ENCODE measurements at places on chromosomes 16 and 17.
A peak's percentile ranks its signal among the peaks of the same experiment; 100 is the strongest.

- DNase-seq, result no peak
Observed at GRCh38 chr17:41002814-41003213, 3.1 kb upstream of the KRTAP3-2 start.

GRCh38 chr16:67562918-67563707, 787 bp downstream of the CTCF start:
- DNase-seq, result peak; percentile 30

GRCh38 chr16:79151-80054, 1.4 kb downstream of the MPG start:
- no peak for DNase-seq

DNA sequence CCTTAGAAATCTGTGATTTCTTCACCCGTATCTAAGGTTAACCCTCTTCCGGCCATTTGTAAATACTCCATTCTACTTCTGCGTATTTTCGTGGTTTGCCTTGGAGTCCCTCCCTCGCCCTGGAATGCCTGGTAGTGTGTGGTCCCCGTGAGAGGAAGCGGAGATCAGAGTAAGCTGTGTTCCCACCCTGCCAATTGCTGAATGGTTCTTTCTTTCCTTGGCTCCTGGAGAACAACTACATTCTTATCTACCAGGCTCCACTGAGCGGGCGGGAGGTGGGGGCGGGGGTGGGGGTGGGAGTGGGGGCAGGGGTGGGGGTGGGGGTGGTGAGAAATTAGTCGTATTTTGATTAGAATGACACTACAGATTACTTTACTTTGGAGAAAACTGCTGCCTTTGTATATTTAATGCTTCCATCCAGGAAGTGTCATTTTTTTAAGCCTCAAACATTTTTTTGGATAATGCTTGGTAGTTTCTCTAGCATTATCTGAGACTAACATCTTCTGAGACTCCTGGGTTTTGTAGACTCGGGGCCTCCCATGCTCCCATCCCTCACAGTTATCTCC, 20.9 kb upstream of the FASN start:
- no peak for DNase-seq

DNA sequence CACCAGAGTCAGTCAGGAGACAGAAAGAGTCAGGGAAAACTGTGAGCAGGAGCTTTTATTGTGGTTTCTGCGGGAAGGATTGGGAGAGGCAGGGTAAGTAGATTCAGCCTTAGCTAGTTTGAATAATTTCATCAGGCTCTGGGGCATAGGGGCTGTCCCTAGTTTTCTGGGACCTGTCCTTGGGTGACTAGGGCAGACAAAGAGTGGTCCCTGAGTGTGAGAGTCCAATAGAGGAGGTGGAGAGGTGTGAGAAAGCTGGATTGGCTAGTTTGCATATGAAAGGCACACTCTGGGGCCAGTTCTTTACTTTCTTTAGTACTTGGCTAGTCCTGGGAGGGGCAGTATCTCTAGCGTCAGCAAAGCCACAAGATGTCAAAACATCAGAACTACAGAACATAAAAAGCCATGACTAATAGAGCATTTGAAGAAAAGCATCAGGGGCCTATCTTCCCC, 255.6 kb downstream of the HS3ST3A1 start:
- no peak for DNase-seq

- no peak for DNase-seq
Observed at GRCh38 chr16:49095539-49095938, 186.1 kb downstream of the CBLN1 start.

DNA sequence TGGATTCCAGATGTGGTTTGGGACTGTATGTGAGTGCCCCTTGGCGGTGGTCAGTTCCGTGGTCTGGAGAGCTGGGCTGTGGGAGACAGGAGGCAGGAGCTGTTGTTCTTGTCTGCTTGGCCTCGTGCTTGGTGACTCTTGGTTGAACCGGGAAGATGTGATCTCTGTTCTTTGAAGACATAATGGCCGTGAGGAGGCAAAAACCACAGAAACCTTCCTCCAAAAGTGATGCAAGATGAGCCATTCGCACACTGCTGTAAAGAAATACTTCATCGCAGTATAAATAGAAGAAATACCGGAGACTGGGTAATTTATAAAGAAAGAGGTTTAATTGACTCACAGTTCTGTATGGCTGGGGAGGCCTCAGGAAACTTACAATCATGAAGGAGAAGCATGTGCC, 128.8 kb downstream of the RAP1GAP2 start:
- no peak for DNase-seq

DNA sequence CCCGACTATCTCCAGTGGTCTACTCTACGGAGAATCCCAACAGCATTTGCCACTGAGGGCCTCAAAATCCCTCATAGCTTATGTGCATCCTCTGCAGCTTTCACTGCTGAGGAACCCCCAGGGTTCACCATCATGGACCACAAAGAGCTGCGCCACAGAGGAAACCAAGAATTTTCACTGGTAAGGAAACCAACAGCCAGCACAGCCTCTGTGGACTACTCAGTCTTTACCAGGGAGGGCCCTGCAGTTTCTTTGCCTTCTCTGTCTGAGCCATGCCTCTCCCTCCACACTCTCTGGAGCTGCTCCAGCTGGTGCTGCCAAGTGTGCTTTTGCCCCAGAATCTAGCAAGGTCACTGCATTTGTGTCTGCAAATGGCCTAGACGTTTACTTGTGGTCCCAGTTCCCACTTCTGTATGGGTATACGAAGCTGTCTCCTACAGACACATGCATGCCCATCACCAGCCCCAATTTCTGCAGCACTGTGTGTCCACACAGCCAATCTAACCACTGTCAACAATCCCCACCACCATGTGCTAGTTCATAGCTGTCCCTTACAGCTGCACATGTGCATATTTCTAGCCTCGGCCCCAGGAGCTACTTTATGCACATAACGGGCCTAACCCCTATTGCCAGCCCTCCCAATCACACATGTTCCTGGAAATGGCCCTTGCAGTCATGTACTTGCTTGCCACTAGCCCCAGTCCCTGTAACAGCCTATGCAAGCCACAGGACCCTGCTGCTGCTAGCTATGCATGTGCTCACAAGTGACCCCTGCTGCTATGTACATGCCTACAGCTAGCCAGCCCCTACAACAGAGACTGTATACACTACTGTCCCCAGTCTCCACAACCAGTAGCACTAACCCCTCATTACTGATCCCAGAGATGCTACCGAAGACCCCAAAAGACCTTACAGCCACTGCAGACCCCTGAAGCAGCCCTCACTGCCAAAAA, 1437.4 kb downstream of the CDH11 start:
- no peak for DNase-seq

GRCh38 chr16:56228476-56228875, 37.2 kb downstream of the GNAO1 start:
- no peak for DNase-seq

DNA sequence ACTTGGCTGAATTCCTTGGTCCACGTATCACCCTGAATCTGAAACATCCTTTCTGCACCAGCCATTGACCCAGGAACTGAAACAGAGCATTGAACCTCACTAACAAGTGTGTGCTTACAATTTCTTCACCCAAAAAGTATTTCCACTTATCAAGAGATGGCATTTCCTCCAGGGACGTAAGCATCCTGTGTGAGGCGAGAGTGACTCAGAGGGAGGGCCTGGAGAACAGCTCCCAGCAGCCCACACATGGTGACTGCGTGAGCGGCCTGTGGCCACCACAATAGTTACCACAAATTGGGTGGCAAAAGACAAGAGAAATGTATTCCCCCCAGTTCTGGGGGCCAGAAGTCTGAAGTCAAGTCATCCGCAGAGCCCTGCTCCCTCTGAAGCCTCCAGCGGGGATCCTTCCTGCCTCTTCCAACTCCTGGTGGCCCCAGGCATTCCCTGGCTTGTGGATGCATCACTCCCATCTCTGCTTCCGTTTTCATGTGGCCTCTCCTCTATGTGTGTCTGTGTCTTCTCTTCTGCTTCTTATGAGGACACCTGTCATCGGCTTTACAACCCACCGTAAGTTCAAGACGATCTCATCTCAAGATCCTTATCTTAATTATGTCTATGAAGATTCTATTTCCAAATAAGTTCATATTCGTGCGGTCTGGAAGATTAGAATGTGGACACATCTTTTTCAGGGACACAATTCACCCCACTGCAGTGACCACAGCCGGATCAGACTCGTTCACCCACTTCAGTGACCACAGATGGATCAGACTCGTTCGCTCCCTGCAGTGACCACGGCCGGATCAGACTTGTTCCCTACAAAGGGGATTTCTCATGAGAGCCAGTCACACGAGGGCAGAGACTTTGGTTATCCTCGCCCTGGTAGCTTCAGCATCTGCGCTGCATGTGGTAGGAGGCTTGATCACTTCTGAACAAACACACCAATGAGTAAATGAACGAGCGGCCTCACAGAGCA, 122.6 kb upstream of the FOXF1 start:
- DNase-seq, result no peak

- peak; percentile 28 for DNase-seq
Observed at GRCh38 chr17:78176548-78177025, 8.2 kb downstream of the SYNGR2 start.

- no peak for DNase-seq
Observed at GRCh38 chr17:40996829-40997228, 2.9 kb upstream of the KRTAP3-3 start.

DNA sequence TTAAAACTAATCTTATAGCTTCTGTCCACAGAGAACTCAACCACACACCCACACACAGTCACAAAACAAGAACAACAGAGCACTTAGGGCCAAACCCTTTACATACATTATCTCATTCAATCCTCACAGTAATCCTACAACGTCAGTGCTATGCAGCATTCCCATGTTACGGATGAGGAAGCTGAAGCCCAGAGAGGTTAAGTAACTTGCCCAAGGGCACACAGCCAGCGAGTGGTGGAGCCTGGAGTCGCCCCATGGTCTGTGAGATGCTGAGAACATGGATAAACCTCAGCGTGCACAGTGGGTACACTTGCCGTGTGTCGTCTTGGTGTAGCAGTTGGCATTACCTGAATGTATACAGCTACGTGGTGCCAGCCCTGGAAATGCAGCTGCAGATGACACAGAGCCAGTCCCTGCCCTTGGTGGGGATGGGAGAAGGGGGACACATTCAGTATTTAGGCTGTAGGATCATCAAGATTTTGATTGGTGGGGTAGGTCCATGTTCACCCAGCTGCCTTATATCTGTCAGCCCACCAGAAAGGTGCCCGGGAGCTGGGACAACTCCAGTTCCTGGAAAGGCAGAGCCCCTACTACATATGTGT, 177.0 kb downstream of the IRF8 start:
- DNase-seq, result no peak

DNA sequence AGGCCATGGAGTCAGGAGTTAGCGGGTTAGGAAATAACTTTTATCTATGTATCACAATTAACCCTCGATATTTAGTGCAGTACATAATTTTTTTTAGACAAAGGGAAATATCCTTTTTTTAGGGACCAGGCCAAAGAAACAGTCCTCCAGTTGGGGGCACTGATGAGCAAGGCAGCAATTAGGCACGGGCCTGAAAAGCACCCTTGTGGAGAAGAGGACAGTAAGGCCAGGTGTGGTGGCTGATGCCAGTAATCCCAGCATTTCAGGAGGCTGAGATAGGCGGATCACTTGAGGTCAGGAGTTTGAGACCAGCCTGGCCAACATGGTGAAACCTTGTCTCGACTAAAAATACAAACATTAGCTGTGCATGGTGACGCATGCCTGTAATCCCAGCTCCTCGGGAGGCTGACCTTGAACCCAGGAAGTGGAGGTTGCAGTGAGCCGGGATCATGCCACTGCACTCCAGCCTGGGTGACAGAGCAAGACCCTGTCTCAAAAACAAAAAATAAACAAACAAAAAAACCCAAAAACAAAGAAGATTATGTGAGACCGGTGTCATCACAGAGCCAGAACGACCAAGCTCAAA, 158.3 kb upstream of the NOL11 start:
- no peak for DNase-seq

GRCh38 chr16:67202956-67203493, 4.1 kb downstream of the ELMO3 start:
- no peak for DNase-seq

DNA sequence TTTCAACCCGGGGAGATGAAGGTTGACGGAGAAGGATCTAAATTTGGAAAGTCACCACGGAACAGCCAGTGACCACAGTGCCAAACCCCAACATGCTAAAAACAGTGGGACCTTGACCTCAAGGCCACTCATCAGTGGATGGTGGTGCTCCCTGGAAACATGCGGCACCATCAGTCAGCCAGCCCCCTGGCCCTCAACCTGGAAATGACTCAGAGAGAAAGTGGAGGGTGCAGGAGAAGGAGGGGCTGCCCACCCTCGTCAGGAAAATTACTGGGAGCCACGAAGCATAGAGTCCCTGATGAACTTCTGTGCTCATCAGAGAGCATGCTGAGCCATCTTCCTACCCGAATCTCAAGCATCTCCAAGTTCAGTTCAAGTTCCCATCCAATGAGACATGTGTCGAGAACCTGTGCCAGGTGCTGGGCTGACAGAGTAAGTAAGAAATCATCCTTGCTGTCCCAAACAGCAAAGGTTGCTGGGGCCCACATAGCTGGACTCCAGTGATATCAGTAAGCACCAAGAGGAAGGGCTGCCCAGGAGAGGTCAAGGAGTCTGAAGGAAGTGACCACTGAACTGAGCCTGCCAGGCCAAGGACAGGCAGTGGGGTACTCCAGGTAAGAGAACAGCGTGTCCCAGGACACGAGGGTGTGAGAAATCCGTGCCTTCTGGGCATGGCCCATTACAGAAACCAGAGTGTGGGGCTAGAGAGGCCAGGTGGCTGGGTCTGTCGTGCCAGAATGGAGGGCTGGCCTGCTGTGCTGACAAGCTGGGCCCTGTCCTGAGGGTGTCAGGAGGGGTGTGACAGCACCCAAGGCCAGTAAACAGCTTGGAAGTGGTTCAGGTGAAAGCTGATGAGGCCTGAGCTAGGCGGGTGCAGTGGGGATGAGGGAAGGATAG, 5.2 kb downstream of the PECAM1 start:
- DNase-seq, result no peak

- no peak for DNase-seq
Observed at GRCh38 chr16:85162478-85163277, 50.4 kb upstream of the CIBAR2 start.

DNA sequence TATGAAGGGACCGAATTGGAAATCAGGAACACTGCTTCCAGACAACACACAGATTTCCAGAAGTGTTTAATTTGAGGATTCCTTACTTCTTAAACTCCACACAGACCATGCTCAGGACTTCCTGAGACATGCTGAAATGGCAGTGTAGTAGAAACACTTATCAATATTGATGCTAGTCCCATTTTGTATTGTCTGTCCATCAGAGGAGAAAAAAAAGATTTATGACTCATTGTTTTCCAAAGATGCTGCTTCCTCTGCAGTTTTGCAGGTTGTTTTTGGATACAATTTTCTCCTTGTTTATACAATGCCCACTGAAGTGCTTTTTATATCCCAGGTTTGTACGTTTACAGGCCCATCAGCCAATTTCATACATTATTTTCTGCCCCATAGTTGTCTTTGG, 68.3 kb upstream of the TANC2 start:
- DNase-seq, result no peak

- DNase-seq, result peak; percentile 87
Observed at GRCh38 chr17:36936455-36937000, 747 bp upstream of the LHX1 start.

- DNase-seq, result no peak
Observed at GRCh38 chr17:67051155-67051538, 6.8 kb downstream of the CACNG1 start.

GRCh38 chr16:4307215-4308037, 8.4 kb upstream of the GLIS2 start:
- DNase-seq, result peak; percentile 96
